ENCODE measurements at places on chromosomes 12 and 14.

GRCh38 chr12:25615119-25615518 is 62.0 kb upstream of the LMNTD1 start:
- peak; percentile 27 for DNase-seq

GRCh38 chr12:129312048-129312447 is 458.8 kb downstream of the GLT1D1 start:
- no peak for DNase-seq

GRCh38 chr14:64708148-64709004 is 4.2 kb downstream of the PLEKHG3 start:
- DNase-seq = no peak

- DNase-seq = no peak
These were observed 203.5 kb downstream of the ATXN7L3B start for GRCh38 chr12:74741112-74741511.

- no peak for DNase-seq
These were observed 352 bp downstream of the PHB2 start for GRCh38 chr12:6970096-6970527.

DNA sequence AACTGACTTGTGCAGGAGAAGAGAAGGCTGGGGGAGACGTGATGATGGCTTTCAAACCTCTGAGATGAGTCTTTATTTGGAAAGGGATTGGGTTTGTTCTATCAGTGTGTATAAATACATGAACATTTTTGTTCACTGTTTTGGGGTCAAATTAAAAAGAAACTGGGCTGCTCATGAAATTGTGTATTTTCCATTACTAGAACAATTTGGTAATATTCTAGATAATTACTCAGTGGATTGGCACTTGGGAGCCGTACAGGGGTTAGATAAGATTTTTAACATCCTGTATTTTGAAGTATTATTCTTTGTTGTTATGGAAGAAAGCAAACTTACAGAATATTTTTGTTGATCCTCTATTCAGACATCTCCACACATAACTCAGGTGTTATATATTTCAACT is 340.6 kb downstream of the PRKD1 start:
- DNase-seq = no peak

DNA sequence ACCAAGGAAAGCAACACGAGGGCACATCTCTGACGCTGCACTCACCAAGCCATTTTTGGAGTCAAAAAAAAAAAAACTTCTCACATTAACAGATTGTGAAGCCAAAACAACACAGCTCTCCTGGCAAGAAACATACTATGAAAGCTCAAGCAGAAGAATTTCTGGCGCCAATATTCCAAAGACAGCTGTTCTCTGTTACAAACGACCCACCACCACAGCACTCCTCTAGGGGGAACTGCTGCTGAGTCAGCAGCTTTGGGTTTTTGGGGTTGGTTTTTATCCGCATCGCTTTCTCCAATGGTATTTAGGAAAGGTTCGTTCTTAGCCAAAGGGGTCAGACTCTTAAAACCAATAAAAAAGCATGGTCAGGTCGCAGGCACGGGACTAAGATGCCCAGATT is 379.4 kb downstream of the RPS29 start:
- peak; percentile 4 for DNase-seq

DNA sequence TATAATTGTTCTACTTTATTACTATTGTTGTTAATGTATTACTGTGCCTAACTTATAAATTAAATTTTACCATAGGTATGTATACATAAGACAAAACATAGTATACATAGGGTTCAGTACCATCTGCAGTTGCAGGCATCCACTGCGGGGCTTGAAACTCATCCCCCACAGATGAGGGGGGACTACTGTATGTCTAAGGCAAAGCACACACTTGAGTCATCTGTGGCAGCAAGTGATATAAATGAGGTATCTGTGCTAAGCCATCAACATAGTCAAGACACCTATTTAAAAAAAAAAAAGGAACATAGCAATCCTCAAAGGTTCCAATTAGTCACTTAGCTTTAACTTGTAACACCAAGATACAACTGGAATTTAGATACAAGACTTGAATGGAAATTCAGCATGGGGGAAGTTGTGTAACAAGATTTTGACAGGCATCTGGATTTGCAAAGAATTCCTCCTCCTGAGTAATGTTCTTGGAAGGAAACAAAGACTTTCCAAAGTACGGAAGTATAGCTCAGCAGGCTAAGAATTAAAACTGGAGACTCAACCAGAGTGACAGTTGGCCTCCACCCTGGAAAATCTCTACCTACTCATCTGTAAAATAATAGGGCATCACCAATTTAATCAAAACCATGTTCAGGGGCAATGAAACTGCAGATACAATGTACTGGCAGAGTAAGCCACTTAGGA is 14.9 kb downstream of the DCAF5 start:
- no peak for DNase-seq

DNA sequence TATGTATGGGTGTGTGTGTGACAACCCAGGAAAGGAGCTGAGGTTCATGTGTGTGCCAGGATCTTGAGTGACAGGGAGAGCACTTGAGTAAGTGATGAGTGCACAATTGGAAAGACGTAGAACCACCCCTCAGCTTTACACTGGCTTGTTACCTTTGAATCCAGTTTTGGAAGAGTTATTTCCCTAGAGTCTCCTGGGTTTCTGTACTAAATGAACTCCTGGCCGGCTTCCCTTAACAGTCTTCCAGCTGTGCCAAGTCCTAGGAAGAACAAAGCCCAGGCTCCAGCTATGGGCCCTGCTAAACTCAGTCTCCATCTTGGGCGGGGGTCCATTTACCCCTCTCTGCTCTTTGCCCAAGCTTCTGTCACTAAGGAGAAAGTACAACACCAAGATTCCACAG is 19.7 kb upstream of the NR1H4 start:
- no peak for DNase-seq

GRCh38 chr12:95834572-95834971 is 24.2 kb upstream of the SNRPF start:
- DNase-seq = no peak

GRCh38 chr14:82046512-82047226 is 513.0 kb upstream of the SEL1L start:
- no peak for DNase-seq

DNA sequence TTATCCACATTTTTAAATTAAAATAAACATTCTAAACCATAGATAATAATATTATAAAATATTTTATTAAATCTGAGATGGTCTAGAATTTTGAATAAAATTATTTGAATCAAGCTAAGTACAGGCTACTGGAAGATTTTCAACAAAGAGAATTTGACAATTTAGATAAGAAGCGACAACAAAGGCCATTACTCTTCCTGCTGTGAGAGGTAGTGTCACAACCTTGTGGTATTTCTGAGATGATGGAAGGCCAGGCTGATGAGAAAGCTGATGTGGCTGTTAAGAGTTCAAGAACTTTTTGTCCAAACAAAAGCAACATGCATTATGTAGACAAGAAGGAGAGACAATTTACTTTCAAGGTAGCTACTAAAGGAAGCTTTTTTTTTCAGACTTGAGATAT is 43.7 kb upstream of the CNTN1 start:
- no peak for DNase-seq

DNA sequence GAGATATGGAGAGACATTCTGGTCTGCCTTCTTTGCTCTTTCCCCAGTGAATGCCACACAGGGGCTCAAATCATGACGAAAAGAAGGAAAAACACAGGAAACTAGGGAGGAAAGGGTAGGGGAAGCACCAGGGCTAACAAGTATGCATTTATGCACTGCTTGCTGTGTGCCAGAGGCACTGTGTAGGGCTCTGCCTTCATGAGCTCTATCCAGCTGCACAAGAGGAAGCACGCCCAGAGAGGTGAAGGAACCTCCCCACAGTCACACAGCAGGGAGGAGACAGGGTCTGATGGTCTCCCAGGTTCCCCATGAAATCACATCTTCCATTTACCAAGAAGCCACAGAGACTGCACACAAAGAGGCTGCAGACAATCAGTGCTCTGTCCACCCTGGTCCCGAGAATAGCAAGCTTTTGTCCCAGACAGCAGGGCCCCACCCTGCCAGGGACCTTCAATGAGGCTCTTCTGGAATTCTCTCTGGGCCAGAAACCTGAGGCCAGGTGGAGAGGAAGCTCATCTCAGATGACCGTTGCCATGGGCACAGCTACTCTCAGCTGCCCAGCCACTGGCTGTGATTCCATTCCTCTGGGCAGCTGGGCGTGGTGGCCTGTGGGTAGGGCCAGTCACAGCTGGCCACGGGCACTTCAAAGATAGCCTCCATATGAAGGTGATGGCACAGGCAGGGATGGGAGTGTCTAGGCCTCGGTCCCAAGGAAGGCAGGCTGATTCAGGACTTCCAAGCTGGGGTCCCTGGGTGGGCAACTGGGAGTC is 7.3 kb upstream of the TRPV4 start:
- DNase-seq = peak; percentile 68

- DNase-seq = no peak
These were observed 14.2 kb downstream of the GZMH start for GRCh38 chr14:24595073-24595808.

- DNase-seq = peak; percentile 76
These were observed 5.2 kb upstream of the KRT85 start for GRCh38 chr12:52372216-52373154.

- DNase-seq = no peak
These were observed 28.2 kb downstream of the EEA1 start for GRCh38 chr12:92900941-92901340.

DNA sequence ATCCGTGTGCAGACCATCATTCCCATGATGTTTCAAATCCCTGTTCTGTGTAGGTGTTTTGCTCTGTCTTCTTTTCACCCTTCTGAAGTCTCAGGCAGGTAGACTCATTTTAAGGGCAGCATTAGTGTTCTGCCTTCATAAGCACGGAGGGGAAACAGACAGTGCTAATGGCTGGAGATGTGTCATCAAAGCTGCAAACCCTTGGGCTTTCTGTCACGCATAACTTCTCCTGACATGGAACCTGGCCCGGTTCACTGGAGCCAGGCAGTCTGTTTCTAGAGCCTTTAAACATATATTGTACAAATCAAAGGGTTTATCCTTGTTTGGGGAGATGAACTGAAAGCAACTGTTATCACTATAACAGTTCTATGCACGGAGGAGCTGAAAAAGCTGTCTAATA is 141.4 kb downstream of the TMEM132D start:
- DNase-seq = no peak

- no peak for DNase-seq
These were observed 59.7 kb downstream of the PLXNC1 start for GRCh38 chr12:94207849-94208621.

DNA sequence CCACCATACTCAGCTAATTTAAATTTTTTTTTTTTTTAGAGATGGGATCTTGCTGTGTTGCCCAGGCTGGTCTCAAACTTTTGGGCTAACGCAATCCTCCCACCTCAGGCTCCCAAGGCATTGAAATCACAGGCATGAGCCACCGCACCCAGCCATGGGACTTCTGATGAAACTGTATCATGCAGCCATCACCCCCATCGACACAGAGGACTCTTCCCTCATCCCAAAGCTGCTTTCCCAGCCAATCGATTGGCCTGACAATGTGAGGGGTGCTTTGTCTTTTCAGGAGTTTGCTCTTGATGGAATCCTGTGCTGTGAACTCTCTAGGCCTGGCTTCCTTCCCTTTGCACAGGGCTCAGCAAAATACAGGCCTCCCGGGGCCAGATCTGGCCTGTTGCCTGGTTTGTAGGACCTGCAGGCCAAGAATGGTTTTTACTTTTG is 59.6 kb upstream of the NCOR2 start:
- no peak for DNase-seq

DNA sequence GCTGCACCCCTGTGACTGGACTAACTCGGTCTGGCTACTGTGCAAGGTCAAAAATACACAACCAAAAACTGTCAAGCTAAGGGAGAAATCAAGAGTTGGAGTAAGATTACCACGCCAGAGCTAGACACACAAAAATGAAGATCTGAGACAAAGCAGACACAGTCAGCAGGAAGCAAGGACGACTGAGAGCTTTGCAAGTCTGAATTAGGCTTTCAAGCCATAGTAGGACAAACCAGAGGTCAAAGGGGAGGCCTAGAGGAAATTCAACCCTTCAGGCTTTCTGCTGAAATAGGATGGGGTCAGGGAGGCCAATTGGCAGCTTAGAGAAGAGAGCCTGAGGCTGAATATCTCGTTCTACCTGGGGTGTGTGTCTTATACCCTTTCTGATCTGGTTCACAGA is 117.3 kb downstream of the LLPH start:
- no peak for DNase-seq

All from SJCRH30 (cell line).